Ascending aorta (tissue), 2 donors: ENCODE measurements at places on chromosomes 7 and 10.

GRCh38 chr7:116407165-116407564 lies 92.4 kb upstream of the CAV2 start:
- no peaks in the 10 kb centered on the region for H3K27me3 ChIP-seq
- H3K27ac ChIP-seq: no peak overlapping the region
- peaks cover 5% of the 10 kb centered on the region for H3K4me1 ChIP-seq

DNA sequence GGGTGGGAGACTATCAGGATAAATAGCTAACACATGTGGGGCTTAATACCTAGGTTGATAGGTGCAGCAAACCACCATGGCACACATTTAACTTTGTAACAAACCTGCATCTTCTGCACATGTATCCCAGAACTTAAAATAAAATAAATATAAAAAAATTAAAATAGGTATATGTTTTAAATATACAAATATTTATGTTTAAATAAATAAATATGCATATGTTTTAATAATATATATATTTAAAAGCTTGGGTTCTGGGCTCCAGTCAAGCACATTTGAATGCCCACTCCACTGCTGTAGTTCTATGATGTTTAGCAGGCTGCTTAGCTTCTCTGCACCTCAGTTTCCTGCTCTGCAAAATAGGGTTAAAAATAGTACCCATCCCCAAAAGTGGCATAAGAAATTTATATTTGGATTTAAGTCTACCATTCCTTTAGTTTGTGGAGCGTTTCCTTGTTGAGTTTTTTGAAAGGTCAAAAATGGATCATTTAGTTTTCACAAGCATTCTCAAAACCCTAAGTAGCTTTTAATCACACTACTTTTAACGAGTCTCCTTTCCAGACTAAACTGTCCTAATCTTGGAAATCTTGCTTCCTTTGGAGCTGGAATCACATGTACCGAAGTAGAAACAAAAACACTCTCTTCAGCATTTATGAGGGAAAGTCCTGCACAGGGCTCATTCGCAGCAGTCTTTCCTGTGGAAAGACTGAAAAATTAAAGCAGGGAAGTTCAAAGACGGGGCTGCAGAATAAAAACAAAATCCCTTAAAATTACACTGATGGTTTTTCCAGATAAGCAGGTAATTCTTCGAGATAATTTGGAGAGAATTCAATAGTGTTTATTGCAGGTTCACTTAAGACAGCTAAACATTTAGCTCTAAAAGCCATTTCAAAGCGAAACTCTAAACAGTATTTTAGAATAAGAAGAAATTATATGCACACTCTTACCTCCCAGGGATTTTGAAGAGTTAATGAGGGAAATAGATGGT lies 111.7 kb upstream of the LYZL1 start:
- DNase-seq: no peak
- H3K4me1 ChIP-seq: no peaks in the 10 kb centered on the region
- no peak overlapping the region for H3K4me3 ChIP-seq

GRCh38 chr10:50991456-50992355 lies 82.6 kb upstream of the PRKG1 start:
- DNase-seq: no peak
- peaks cover 12% of the 10 kb centered on the region for H3K4me1 ChIP-seq
- peak overlapping the region; percentile 88 for H3K4me3 ChIP-seq
- H3K27ac ChIP-seq: peak overlapping the region; percentile 96
- H3K36me3 ChIP-seq: no peaks in the 10 kb centered on the region

- H3K4me3 ChIP-seq: no peak overlapping the region
- no peaks in the 10 kb centered on the region for H3K27me3 ChIP-seq
- no peaks in the 10 kb centered on the region for H3K4me1 ChIP-seq
- no peaks in the 10 kb centered on the region for H3K36me3 ChIP-seq
- no peak for DNase-seq
Measured at GRCh38 chr7:64839910-64840309, 45.7 kb downstream of the ZNF138 start.

- no peak overlapping the region for H3K4me3 ChIP-seq
- H3K27me3 ChIP-seq: no peaks in the 10 kb centered on the region
- H3K27ac ChIP-seq: peak overlapping the region; percentile 14
- no peak for DNase-seq
- H3K36me3 ChIP-seq: no peaks in the 10 kb centered on the region
- no peaks in the 10 kb centered on the region for H3K4me1 ChIP-seq
Measured at GRCh38 chr10:63375458-63375857, 90.3 kb downstream of the JMJD1C start.

- H3K36me3 ChIP-seq: no peaks in the 10 kb centered on the region
- peaks cover 5% of the 10 kb centered on the region for H3K4me1 ChIP-seq
- H3K4me3 ChIP-seq: no peak overlapping the region
Measured at GRCh38 chr7:116483271-116483942, 16.1 kb upstream of the CAV2 start.

DNA sequence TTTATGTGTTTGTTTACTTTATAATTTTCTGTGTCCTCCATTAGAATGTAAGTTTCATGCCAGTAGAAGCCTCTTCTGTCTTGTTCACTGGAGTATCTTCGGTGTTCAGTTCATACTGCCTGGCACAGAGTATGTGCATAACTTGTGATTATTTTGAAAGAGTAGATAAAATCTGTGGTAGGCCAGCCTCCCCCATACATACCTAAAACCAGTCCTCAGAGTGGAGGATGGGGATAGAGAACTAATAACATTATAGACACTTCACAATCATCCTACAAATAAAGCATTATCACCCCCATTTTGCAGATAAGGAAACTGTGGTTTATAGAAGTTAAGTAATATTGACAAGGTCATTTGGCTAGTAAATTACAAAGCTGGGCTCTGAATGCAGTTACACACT lies 28.0 kb downstream of the VIM start:
- H3K4me1 ChIP-seq: no peaks in the 10 kb centered on the region
- no peak for DNase-seq
- H3K27ac ChIP-seq: no peak overlapping the region
- no peak overlapping the region for H3K4me3 ChIP-seq

DNA sequence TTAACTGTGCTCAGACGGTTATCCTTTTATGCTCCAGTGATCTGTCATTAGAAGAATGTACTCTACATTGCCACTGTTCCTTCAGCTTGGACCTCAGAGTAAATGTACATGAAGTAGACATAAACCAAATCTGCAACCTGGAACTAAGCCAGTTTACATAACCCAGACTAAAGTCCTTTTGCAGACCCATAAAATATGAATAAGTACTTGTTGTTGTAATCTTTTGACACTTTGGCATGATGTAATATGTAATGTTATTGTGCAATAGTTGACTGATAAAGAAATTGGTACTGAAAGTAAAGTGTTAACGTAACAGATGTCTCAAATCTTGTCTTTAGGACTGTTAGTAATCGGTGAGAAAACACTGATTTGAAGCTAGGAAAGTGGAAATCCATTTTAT lies 115.8 kb upstream of the SORCS1 start:
- no peak overlapping the region for H3K4me3 ChIP-seq
- H3K27me3 ChIP-seq: no peaks in the 10 kb centered on the region
- H3K27ac ChIP-seq: no peak overlapping the region
- H3K36me3 ChIP-seq: no peaks in the 10 kb centered on the region
- no peaks in the 10 kb centered on the region for H3K4me1 ChIP-seq

DNA sequence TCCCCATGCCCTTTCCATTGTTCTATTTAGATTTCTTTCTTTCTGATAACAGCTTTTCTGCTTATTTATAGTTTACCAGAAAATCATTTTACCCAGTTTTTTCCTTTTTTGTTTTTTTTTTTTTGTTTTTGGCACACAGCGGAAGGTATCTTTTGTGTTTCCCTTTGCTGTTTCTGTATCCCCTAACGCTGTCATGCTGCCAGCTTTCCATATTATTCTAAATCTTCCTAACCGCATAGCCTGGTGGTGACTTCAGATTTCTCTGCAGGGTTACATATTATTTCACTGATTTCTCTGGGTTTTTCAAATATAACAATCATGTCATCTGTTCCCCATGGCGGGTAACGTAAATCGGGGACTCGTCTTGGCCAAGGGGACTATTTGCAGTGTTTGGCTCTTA lies 4.0 kb upstream of the SLC29A4 start:
- H3K27me3 ChIP-seq: no peaks in the 10 kb centered on the region
- no peak overlapping the region for H3K4me3 ChIP-seq
- H3K27ac ChIP-seq: no peak overlapping the region
- no peaks in the 10 kb centered on the region for H3K36me3 ChIP-seq
- H3K4me1 ChIP-seq: peaks cover 6% of the 10 kb centered on the region

DNA sequence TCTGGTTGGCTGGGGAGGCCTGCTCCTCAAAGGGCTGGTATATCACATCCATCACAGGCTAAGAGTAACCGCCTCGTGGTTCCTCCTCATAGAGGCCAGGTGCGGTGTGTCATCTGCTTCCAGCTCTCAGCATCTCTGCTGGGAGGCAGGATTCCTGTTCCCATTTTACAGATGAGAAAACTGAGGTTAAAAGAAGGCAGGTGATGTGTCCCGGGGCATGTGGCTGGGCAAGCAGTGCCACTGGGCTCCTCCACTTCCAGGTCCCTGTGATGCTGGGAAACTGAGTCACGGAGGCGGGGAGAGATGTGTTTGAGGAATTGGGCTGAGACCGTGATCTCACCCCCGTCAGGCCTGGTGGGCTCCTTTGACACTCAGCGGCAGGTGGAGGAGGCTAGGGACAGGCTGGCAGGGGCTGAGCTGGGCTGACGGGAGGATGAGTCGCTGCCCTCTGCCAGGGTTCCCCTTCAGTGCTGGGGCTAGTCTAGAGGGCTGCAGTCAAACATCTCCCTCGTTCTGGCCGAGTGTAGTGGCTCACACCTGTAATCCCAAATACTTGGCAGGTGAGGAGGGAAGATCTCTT lies 9.4 kb downstream of the ARPC1B start:
- DNase-seq: no peak
- peaks cover 25% of the 10 kb centered on the region for H3K36me3 ChIP-seq
- no peaks in the 10 kb centered on the region for H3K27me3 ChIP-seq
- no peak overlapping the region for H3K4me3 ChIP-seq

DNA sequence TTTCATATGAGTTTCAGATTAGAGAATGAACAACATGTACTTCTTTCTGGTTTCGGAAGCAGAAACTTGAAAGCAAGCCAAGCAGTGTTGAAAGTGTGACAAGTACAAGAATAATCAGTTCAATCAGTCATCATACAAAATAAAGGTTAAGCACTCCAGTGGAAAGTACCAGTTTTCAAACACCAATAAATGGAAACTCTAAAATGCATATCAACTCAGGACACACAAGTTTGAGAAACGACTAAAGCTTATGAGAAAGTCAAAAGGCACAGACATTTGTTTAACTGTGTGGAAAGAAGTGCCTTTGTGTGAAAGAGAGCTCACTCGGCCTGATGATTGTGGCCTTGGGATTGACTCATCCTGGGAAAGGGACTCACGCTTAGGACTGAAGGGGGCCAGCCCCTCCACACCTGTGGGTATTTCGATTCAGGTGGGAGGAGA lies 60.6 kb upstream of the AKR1C1 start:
- H3K27me3 ChIP-seq: no peaks in the 10 kb centered on the region
- H3K4me3 ChIP-seq: peak overlapping the region; percentile 33
- H3K4me1 ChIP-seq: peaks cover 27% of the 10 kb centered on the region
- no peaks in the 10 kb centered on the region for H3K36me3 ChIP-seq
